ENCODE measurements at places on chromosomes 3 and 15. TPM values are rescaled to one million over a fixed set of nuclear protein-coding genes. Genes with fewer than 3 reads are reported as not detected.

ASB14 gene
- 0.53 TPM for polyA plus RNA-seq

ALCAM gene
- polyA plus RNA-seq, result 17.4 TPM

GMNC gene
- not detected for polyA plus RNA-seq

C2CD4A gene
- polyA plus RNA-seq, result not detected

MRPL47 gene
- 54.5 TPM for polyA plus RNA-seq

RBPMS2 gene
- polyA plus RNA-seq, result 0.14 TPM
